Inflammatory macrophage (primary cell): ENCODE measurements at places on chromosomes 16 and 17.

- DNase-seq = no peak
These were observed 48.1 kb upstream of the IRX5 start for GRCh38 chr16:54882556-54882955.

DNA sequence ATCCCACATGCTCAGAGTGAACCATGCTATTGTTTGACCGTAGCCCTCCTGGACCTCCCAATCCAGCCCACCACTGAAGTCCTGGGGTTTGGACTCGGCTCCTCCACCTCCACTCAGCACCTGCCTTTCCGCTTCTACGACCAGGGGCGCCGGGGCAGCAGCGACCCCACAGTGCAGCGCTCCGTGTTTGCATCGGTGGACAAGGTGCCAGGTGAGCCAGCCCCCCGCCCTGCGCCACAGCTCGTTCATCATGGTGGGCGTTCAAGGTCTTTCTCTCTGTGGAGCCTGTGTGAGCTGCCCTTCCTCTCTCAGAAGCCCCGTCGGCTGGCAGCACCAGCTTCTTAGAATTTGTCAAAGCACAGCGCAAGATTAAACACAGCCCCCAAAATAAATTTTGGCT, 130.1 kb downstream of the SOCS1 start:
- DNase-seq = no peak

GRCh38 chr17:2690165-2691068, 21.1 kb downstream of the CLUH start:
- no peak for DNase-seq

- no peak for DNase-seq
These were observed 22.2 kb downstream of the RMI2 start for GRCh38 chr16:11367483-11367906.

DNA sequence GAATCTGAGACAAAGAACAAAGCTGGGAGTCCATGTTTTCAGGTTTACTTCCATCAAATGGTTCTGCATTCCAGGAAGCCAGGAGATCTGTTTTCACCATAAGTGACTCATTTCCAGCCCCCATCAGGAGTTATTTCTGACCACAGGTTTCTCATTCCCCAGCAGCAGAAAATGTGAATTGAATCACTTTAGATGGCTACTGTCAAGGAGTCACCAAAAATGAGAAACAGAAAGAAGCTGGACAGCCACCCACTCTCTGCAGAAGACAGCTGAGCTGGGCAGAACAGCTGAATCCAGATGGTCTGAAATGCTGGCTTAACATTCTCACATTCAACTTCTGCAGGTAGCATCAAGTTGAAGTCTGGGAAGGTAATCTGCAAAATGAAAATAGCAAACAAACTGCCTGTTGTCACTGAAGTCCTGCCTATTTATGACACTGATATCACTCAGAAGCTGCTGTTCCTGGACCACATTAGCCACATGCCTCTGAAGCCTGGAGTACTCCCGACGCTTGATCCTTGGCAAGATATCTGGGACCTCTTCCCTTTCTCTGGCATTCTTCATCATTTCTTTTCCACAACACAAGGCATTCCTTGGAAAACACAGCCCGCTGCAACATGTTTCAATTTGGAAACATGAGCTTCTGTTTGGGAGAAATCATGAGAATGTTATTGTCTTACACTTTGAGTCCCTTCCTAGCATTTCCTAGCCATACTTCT, 15.3 kb downstream of the CCL11 start:
- peak; percentile 36 for DNase-seq

GRCh38 chr17:68498479-68499326, 13.5 kb upstream of the PRKAR1A start:
- peak; percentile 92 for DNase-seq

- DNase-seq = no peak
These were observed 46.0 kb downstream of the TOX3 start for GRCh38 chr16:52500963-52501362.

- DNase-seq = no peak
These were observed 21.4 kb downstream of the WSB1 start for GRCh38 chr17:27315322-27315721.

DNA sequence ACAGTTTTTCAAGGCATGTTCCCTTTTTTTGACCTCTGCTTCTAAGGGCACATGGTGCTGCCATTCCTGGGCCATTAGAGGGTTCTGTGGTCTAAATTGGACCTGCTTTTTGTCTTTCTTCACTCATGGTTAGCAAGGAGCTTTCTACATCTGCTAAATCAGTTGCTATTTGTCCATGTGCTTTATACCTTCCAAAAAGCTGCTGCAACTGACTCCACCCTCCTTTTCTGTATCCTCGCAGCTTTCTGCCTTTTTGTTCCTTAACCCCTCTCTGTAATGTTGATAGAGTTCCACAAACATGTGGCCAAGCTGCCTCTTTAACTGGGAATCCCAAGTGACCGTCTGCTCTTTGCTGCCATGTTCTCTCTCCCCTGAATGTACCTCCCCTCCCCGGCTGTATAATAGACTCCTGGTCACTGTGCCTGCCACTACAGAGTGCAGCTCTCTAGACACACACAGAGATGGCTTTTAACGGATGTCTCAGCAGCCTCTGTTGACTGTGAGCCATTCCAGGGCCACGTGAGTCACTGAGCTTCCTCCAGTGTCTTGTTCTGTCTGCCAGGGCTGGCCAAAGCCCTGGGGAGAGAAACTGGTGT, 57.4 kb upstream of the TEKT3 start:
- DNase-seq = no peak

- DNase-seq = no peak
These were observed 37.6 kb upstream of the ADORA2B start for GRCh38 chr17:15907290-15907689.

- no peak for DNase-seq
These were observed 38.0 kb downstream of the ABCA6 start for GRCh38 chr17:69103557-69104233.

- DNase-seq = no peak
These were observed 297.1 kb upstream of the MAF start for GRCh38 chr16:79897453-79898146.
